Activated T-cell treated with anti-CD3 and anti-CD28 coated beads, Interleukin-2, amount 50 U/mL, for 72 hours (primary cell): ENCODE measurements at places on chromosomes 13 and 19. TPM values are rescaled to one million over a fixed set of nuclear protein-coding genes. Genes with fewer than 3 reads are reported as not detected.

LILRA2 gene
- not detected for total RNA-seq

HSPB6 gene
- 1.4 TPM for total RNA-seq

DNAJC15 gene
- total RNA-seq = 20.2 TPM

CAPNS1 gene
- total RNA-seq = 382 TPM

ZNF780A gene
- total RNA-seq = 15.0 TPM

UTP14C gene
- total RNA-seq = 10.4 TPM

EGLN2 gene
- 90.5 TPM for total RNA-seq

KRTDAP gene
- total RNA-seq = not detected

CYP2F1 gene
- total RNA-seq = not detected

KLF1 gene
- total RNA-seq = 0.19 TPM

CEACAM5 gene
- not detected for total RNA-seq

SULT2A1 gene
- total RNA-seq = not detected

NXNL1 gene
- total RNA-seq = not detected

KCNJ14 gene
- 3.2 TPM for total RNA-seq
